Amniotic stem cell (primary cell): ENCODE measurements at places on chromosomes 4 and X.

DNA sequence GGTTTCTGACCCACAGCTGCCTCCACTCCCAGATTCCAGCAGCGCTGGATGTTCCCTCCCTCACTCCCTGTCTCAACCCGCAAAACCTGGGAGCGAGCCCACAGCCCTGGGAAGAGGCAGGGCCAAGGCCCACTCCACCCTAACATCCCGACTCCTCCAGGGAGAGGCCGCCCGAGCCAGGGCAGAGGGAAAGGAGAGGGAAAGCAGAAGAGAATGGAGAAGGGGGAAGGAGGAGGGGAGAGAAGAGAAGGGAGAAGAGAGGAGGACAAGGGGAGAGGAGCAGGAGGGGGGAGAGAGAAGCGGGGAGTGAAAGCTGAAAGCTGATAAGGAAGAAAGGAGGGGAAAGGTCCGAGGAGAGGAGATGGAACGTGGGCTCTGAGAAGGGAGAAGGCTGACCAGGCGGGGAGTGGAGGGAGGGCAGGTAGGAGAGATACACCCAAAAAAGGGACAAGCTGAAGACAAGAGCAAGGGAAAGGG, 120.2 kb upstream of the PJA1 start:
- no peak for DNase-seq

DNA sequence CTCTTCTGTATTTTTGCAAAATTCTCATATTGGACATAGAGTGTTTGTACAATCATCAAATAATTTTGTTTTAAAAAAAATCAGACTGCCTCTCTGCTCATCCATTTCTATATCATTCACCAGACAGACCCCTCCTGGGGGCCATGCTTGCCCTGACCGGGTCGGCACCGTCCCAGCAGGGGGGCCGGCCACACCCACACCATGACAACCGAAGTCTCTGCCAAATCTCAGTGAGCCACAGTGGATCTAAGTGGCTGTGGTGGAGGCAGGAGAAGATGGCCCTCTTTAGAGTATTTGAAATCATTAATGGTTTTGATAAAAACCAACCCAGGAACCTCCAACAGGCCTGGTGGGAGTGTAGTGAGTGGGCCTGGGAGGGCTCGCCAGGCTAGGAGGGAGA, 66.9 kb upstream of the ADRA2C start:
- DNase-seq, result no peak

GRCh38 chrX:49793686-49794085, 35.4 kb upstream of the PAGE4 start:
- no peak for DNase-seq

GRCh38 chr4:85514783-85515182, 39.8 kb downstream of the ARHGAP24 start:
- DNase-seq, result no peak

DNA sequence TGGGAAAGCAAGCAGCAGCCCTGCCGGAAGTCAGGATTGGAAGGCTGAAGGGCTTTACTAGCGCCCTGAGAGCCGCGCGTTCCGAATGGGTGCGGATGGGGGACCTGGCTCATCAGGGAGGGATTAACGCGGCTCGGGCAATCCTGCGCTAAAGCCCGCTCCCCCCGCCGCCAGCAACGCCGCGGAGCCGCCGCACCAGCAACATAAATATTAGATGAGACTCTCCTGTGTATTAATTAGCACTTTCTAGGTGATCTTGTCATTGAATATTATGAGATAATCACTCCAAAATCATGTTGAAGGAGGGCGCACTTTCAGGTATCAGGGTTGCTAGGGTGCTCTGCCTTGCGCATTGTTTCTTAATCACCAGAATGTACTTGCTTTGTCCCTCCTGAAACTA, 357.2 kb upstream of the FAM241A start:
- DNase-seq, result no peak

GRCh38 chr4:79207281-79207680, 118.6 kb downstream of the NAA11 start:
- DNase-seq, result no peak

GRCh38 chr4:37837446-37837845, 11.0 kb downstream of the PGM2 start:
- DNase-seq, result no peak

DNA sequence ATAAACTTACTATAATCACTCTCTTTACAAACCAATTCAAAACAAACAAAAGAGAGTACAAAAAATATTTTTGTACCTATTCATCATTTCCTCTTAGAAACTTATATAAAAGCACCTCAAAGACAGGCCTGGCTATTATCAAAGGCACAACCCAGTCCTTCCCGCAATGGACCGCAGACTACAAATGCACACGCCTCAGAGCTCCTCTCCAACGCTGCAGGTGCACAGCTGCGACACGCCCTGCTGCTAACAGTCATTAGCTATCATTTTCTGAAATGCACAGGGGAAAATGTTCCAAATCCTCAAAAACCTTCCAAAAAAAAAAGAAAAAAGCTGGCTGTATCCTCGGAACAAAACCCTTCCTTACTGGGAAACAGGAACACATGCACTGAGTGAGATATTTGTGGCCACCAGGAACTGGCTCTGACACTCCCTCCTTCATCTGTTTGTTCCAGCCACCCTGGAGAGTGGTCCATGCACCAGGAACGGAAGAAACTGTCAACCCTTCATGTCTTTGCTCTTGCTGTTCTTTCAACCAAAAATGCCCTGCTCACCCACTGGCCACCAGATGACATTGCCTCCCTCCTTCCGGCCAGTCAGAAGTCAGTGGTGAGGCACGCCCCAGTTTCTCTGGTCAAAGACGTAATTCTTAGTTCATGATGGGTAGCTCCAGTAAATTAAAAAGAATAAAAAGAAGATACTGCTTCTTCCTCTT, 16.7 kb downstream of the IRF2 start:
- DNase-seq, result no peak

DNA sequence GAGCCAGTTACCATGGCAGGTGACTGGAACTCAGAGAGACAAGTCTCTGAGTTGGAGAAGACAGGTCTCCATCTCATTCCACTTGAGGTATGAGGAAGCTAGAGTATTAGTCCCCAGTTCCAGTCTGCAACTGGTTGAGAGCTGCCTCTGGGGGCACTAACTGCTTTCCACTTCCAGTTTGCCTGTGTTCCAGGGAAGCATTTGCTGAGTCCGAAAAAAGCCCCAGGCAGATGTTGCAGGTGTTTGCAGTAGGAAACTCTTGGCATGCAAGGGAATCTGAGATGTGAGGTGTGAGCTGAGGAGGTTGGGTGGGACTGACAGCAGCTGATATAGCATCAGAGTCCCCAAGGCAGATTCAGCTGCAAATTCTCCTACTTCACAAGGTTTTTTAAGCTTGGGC, 272.2 kb upstream of the CASK start:
- DNase-seq, result no peak

- DNase-seq, result no peak
Observed at GRCh38 chr4:2264481-2265041, 2.7 kb upstream of the MXD4 start.
